ENCODE measurements at places on chromosomes 7 and 10.

- DNase-seq: no peak
Measured at GRCh38 chr10:60497364-60497763, 107.7 kb upstream of the ANK3 start.

- no peak for DNase-seq
Measured at GRCh38 chr10:865257-865656, 66.2 kb downstream of the LARP4B start.

DNA sequence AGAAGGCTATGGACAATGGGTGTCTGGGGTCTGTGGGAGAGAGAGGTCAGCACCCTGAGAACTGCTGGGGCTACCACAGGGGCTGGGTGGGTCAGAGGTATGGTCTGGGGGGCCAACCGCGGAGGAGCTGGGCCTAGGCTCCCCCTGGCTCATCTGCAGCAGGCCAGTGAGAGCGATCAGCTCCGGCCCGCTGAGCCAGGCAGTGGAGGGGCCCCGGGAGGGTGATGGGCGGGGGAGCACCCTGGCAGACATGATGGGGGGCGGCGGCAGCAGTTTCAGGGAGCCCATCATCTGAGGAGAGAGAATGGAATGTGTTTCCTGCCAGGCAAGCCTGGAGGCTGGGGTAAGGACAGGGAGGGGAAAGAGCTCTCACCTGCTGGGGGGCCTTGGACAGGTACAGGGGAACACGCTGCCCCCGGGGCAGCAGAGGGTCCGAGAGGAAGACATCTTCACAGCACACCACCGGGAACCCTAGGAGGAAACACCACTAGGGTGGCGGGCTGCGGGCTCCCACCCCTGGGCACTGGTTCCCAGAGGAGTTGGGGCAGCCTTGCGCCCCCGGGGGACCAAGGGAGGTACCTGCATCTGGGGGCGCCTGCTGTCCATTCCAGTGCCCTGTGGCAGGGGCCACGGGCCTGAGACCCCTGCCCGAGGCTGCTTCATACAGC lies 1.3 kb downstream of the SAP25 start:
- DNase-seq: no peak

- DNase-seq: no peak
Measured at GRCh38 chr7:53302496-53303246, 267.2 kb downstream of the POM121L12 start.

DNA sequence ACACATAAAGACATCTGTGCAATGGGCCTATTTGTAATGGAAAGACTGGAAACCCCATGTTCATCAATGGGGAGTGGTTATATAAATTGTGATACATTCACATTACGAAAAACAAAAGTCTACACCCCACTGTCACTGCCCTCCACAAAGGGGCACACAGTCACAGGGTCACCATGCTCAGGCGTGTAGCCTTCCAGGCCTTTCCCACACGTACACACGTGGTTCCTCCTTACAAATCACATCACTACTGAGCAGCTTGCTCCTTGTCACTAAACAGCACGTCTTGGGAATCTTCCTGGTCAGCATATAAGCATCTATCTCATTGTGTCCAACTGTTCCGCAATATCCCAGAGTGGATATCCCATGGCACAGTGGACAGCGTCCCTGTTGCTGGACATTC lies 163.1 kb downstream of the SLIT1 start:
- DNase-seq: no peak

- DNase-seq: no peak
Measured at GRCh38 chr10:79234391-79235315, 112.6 kb upstream of the PPIF start.

GRCh38 chr7:130292682-130293257 lies at the start of gene CPA4:
TSS of gene CPA4 (plus strand) at chr7:130293161. CDS start at chr7:130293181, 20 bp downstream.
- no peak for DNase-seq

- DNase-seq: no peak
Measured at GRCh38 chr7:45293295-45293942, 135.8 kb downstream of the RAMP3 start.

DNA sequence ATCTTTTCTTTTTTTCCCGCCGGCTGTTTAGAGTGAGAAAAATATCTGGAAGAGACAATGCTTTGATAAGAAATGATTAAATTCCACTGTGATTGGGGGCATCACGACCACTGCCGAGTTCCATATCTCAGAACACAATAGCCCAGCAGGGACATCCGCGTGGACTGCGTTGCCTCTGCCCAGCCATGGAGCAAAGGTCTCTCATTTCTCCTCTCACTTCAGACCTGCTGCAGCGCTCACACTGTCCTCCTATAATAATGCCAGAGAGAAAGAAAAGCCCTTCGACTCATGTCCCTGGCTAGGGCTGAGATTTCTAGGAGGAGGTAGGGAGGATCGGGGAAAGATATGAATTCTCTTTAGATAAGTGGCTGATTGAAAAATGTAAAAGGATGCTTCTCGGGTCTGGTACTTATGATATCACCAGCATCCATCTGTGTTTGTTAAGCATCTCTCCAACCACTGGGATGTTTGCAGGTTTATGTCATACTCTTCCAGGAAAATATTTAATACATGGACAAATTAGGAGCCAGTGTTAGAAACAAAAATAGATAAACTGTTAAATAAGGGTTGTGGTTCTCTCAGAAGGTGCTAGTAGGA lies 472.9 kb upstream of the AKR1E2 start:
- no peak for DNase-seq

DNA sequence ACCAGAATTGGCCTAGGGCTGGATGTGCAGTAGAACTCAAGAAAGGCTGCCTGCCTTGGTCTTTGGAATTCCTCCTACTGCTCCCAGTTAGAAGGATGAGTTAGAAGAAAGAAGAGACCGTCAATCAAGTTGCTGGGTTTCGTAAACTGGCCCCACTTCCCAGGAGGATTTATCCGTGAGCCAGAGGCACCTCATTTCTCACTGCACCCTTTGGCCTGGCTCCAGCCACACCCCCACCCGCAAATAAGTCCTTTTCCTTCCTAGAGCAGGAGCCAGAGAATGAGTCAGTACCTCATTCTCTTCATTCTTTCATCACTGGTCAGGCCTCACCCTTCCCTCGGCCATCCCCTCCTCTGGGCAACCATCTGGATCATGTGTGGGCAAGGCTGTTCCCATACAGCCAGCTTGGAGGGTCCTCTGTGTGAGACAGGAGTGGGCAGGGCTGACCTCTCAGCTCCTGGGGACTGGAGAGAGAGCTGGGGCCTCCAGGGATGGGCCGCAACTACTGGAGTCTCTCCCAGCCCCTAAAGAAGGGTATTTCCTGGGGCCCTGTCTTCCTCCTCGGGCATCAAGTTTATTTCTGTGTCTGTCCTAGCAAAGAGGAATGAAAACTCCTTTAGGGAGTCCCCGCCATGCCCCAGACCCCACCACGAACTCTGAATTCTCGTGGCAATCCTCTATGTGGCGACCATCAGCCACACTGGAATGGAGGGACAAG lies 87.2 kb upstream of the DUSP5 start:
- no peak for DNase-seq

DNA sequence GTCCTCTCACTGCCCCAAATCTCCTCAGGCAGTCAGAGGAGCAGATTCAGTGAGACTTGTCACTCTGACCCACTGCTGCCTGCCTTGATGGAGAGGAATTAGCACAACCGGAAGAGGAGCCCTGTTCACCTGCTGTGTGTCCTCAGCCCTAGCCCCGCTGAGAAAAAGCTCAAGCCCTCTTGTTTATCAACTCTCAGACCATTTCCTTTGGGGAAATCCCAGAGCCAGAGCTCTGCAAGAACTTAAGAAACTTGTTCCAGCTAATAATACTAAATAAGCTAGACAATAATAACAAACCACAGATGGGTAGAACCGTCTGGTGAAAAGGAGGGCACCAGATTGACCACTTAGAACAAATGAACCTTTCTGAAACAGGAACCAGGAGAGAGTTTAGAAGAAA lies 37.7 kb upstream of the ITGB1 start:
- DNase-seq: no peak

- no peak for DNase-seq
Measured at GRCh38 chr10:113498997-113499396, 53.9 kb upstream of the HABP2 start.

DNA sequence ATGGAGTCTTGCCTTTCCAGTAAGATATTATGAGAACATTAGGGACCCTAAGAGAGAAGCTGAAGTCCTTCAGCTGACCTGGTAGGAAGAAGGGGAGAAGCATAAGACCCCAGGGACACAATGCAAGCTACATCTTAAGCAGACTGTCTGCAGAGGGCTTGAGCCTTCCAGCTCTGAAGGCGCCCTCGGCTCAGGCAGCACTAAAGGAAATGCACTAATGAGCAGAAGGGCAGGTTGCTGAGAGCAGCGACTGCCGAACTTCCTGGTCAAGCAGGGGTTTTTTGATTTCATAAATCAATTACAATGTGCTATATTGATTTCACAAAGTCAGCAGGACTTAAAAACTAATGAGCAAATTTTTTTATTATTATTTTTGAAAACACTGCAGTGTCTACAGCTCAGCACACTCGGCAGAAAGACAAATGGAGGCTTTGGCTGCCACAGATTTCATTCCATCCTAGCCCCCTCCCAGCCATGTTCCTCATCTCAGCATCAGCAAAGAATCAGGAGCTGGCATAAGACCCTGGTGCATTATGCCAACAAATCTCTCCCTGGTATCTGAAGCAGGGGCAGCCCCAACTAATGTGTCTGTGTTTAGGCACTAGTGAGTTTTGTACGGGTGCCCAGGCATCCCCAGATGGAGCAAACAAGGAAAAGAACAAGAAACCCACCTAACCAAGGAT lies 57.1 kb downstream of the LRRTM3 start:
- no peak for DNase-seq

DNA sequence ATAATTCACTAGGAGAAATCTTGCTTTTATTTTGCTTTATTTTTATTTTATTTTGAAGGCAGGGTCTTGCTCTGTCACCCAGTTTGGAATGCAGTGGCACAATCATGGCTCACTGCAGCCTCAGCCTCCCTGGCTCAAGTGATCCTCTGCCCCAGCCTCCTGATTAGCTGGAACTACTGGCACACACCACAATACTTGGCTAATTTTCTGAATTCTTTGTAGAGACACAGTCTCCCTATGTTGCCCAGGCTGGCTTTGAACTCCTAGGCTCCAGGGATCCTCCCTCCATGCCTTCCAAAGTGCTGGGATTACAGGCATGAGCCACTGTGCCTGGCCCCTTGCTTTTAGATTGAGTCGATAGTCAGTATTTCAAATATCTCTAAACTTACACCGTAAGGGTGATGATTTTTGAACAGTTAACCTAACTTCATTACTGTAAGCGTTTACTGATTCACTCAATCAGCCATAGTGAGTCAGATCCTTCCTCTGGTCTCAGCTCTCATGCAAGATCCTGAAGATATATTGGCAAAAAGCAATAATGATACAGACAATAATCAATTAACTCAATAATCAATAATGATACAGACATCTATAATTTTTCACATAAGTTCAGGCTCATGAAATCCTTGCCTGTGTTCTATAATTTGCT lies 239.5 kb downstream of the KIAA1217 start:
- no peak for DNase-seq

DNA sequence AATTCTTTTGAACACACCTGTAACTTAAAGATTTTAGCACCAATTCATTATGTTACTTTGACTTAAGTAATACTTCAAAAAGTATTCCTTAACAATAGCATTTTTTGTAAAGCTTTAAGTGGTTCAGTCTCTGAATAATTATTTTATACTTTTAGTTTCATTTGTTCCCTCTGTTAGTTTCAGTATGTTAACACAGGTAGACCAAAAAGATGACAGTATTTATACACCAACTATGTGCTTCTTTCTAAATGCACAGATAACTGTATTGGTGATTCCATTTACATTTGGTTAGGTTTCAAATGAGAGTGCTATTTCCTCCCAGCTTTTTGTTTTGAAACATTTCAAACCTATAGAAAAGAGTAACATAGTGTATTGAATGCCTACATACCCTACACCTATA lies 14.0 kb downstream of the RALA start:
- no peak for DNase-seq

GRCh38 chr10:130935128-130935439 lies 376.4 kb downstream of the TCERG1L start:
- DNase-seq: no peak

DNA sequence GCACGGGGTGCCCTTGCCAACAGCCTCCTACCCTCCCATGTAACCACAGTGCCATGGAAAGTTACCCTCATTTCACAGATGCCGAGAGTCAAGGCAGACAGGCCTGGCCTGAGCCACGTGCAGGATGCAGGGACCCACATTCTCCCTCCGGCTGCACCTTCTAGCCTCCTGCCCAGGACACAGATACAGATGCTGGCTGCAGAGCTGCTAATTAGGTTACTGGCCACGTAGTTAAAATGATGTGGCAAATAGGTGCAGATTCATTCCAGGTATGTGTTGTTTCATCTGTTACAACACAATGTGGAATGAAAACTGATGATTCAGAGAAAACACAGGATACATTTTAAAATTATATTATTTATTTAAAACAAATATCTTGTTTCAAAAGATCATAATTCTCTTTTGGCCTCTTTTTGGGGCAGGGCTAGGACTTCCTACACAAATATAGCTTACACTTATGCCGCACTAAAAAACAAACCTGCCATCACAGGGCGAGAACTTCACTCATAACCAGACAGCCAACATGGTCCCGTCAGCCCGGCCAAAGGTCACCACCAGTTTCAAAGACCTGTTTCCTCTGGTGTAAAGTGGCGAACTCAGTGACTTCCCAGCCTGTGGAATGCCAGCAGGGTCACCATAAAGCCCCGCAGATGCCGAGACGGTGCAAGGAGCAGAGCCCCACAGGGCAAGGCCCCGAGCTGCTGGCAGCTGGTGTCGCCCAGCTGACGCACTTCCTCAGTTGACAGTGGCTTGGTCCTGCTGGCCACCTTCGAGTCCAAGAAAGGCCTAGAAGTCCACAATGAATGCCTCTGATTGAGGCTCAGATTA lies 83.5 kb downstream of the TNS3 start:
- no peak for DNase-seq

DNA sequence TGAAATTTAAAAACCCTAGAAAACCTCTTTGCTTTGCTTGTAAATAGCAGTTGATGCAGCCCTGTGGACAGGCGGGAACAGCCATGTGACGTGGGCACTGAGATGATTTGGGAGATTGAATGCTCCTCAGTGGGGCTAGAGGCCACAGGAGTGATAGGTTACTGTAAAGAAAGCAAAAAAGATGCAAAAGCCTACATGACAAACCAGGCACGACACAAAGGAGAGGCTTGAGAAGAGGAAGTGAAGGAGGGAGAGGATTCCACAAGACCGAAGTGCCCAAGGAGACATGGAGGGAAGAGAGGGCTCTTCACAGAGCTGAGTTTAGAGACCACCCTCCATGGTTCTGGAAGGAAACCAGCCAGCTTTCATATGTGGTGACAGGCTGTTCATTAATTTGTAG lies 25.7 kb downstream of the IKZF1 start:
- no peak for DNase-seq

GRCh38 chr7:44063547-44063893 lies 1.8 kb downstream of the PGAM2 start:
- no peak for DNase-seq

Data from stimulated activated CD4-positive, alpha-beta T cell treated with anti-CD3 and anti-CD28 coated beads, Interleukin-2, amount 100 ng/mL, for 48 hours (primary cell).